ENCODE measurements at places on chromosomes 16 and 17. TPM values are rescaled to one million over a fixed set of nuclear protein-coding genes. Genes with fewer than 3 reads are reported as not detected.

The TNP2 gene
- not detected for total RNA-seq

The ZNF174 gene
- 7.5 TPM for total RNA-seq

The CD300LB gene
- total RNA-seq, result not detected

The SEPTIN1 gene
- total RNA-seq, result 0.47 TPM

The AANAT gene
- not detected for total RNA-seq

The RHBDL3 gene
- not detected for total RNA-seq

The YPEL2 gene
- total RNA-seq, result 41.3 TPM

The CACNG1 gene
- not detected for total RNA-seq

The KRT222 gene
- not detected for total RNA-seq

The TBC1D3B gene
- total RNA-seq, result 1.3 TPM

The GP1BA gene
- not detected for total RNA-seq

The PERCC1 gene
- not detected for total RNA-seq

Data from glomerular endothelial cell (primary cell).